Activated T-helper 1 cell treated with anti-CD3 and anti-CD28 coated beads, Interleukin-2, amount 50 U/mL, for 16 hours (primary cell): ENCODE measurements at places on chromosomes 5 and 9.
A peak's percentile ranks its signal among the peaks of the same experiment; 100 is the strongest.

- DNase-seq, result no peak
Observed at GRCh38 chr9:135440620-135441019, 39.0 kb upstream of the PPP1R26 start.

GRCh38 chr5:8924054-8924793, 621.7 kb downstream of the SEMA5A start:
- DNase-seq, result no peak

DNA sequence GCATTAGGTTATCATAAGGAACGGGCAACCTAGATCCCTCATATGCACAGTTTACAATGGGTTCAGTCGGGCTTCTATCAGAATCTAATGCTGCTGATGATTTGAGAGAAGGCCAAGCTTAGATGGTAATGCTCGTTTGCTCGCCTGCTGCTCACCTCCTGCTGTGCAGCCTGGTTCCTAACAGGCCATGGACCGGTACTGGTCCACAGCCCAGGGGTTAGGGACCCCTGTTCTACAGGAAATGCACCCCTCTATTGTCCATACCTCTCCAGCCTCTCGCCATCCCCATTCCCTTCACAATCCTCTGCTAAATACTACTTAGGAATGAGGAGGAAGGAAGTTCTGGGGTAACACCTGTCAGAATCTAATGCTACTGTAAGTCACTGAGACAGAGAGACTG, 75.1 kb downstream of the OXCT1 start:
- DNase-seq, result no peak

DNA sequence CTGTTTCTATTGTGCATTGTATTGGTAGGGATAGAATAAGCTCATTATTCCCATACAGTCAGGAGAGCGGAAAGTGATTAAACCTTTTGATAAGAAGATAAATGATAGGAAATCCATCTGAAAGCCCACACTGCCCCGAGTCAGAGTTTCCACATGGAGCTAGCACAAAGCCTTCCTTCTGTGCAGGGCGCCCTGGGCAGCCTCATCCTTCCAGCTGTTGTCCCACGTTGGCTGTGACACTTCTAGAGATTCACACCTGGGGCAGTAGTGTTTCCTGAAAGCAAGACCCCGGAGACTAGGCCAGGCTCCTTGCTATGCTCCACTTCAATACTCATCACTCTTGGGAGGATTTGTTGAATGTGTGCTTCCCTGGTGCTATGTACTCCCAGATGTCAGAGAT, 172.4 kb downstream of the SEMA6A start:
- no peak for DNase-seq

DNA sequence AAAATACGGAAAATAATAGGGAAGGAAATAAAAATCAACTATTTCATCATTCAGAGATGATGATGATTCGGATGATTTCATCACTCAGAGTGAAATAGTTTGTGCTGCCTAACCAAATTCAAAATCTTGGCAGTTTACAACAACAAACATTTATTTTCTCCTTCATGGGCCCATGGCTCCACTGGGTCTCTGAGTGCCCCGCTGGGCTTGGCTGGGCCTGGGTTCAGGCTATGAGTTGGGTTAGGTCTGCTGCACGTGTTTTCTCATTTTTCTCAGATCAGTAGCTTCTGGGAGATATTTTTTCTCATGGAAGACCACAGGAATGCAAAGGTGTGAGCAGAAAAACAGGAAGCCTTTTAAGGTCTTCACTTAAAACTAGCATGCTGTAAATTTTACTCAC, 24.0 kb upstream of the F2RL1 start:
- no peak for DNase-seq

- DNase-seq, result no peak
Observed at GRCh38 chr5:146690880-146691355, 174.9 kb upstream of the GPR151 start.

DNA sequence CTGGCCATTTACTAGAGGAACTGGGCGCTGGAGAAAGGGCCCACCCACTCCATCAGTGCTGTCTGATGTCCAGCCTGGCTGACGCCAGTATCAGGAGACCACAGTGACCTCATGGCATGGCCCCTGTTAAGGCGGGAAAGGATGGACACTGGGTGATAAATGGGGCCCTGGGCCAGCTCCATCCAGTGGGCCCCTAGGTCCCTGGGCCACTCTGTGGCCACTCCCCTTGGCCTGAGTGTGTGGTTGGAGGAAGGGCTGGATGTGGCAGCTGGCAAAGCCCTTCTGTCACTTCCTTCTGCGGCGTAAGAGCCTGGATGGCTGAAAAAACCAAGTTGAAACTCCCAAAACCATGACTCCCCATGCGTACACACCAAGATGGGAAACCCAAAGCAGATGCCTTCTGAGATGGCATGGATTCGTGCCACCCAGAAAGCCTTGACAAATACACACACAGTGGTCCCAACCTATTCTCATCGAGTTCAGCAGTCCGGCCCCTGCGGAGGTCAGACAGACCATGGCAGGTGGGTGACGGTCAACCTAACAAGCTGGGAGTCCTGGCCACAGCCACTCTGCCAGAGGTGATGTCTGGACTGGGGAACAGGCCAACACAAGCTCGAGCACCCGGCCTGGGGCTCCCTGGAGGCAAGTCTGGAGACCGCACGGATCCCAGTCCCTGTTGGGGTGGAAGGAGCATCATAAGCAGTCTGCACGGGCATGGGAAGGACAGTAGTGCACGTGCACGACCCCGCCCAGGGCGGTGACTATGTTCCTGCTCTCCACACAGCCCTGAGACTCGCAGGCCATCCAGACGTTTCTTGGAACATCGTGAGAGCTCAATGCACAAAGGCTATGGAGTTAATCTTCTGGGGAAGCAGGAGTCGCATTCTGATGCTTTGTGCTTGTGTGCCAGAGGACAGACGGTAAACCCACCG, 45.2 kb upstream of the NOTCH1 start:
- no peak for DNase-seq

- DNase-seq, result peak; percentile 98
Observed at GRCh38 chr5:179732412-179732917, at the start of gene MAML1. Gene MAML1, plus strand, starts transcription at chr5:179732822. Its CDS starts 291 bp downstream, at chr5:179733113.

GRCh38 chr5:172827841-172828240, 6.2 kb upstream of the ERGIC1 start:
- DNase-seq, result no peak

GRCh38 chr5:126348855-126349635, 74.2 kb upstream of the GRAMD2B start:
- DNase-seq, result no peak

GRCh38 chr5:172849606-172850453, 15.8 kb downstream of the ERGIC1 start:
- DNase-seq, result no peak

DNA sequence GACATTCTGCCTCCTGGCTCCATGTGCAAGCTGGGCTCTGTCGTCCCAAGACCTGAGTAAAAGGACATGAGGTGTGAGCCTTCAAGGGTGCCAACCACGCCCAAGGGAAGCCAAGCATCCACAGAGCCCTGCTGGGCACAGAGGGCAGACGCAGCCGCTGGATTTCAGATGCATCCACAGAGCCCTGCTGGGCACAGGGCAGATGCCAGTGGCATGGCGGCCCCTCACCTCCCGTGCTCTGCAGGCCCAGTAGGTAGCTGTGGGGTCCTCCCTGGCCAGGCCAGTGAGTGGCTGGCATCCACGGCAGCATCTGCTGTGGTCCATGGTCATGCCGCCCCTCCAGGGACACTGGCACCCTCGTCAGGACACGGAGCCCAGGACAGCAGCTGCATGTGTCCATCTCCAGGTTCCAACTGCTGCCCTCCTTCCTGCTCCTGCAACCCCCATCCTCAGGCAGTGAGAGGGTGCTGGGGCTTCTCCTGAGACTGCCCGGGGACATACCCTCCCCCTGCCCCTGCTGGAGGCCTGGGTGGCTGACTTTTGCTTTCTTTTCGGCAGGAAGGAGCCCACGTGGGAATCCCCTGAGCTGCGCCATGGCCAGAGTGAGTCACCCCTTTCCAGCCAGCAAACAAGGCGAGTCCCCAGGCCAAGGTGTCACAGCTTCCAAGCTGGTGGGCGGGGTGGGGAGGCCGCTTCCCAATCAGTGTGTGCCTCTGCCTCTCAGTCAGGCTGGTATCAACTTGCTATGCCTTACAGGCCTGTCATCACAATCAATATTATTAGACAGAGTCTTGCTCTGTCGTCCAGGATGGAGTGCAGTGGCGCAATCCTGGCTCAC, 4.0 kb upstream of the TRAF2 start:
- peak; percentile 67 for DNase-seq

DNA sequence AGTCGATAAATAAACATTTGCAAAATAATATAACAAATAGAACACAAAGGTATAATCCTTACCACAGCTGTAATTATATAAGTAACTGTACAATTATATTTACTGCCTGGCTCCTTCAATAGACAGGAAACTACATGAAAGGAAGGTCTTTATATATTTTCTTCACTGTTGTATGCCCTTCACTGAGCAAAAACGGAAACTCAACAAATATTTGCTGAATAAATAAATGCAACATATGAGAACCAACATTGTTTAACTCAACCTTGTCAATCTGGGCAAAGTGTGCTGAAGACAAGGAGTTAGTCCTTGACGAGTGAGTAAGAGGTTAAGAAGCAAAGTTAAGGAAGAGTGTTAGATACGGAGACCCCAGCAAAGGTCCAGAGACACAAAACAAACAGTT, 22.6 kb downstream of the PSMD5 start:
- DNase-seq, result no peak

DNA sequence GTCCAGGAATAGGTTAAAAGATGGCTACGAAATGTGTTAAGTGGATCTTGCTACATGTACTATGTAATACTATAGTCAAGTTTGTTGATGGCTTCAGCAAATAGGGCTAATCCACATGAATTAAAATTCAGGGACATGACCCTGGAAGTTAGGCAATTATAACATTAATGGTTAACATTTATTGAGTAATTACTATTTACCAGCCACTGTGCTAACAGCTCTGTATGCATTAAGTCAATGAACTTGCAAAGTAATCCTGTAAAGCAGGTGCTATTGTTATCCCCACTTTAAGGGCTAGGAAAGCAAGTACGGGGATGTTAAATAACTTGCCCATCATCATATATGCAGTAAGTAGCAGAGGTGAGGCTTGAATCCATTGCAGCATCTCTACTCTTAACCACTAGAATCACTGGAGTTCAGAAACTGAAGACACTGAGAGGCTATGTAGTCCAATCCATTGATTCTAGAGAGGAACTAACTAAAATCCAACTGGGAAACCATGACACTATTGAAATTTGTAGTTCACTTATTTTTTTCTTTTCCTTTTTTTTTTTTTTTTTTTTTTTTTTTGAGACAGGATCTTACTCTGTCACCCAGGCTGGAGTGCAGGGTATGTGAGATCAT, 77.5 kb upstream of the SPINK5 start:
- DNase-seq, result no peak

DNA sequence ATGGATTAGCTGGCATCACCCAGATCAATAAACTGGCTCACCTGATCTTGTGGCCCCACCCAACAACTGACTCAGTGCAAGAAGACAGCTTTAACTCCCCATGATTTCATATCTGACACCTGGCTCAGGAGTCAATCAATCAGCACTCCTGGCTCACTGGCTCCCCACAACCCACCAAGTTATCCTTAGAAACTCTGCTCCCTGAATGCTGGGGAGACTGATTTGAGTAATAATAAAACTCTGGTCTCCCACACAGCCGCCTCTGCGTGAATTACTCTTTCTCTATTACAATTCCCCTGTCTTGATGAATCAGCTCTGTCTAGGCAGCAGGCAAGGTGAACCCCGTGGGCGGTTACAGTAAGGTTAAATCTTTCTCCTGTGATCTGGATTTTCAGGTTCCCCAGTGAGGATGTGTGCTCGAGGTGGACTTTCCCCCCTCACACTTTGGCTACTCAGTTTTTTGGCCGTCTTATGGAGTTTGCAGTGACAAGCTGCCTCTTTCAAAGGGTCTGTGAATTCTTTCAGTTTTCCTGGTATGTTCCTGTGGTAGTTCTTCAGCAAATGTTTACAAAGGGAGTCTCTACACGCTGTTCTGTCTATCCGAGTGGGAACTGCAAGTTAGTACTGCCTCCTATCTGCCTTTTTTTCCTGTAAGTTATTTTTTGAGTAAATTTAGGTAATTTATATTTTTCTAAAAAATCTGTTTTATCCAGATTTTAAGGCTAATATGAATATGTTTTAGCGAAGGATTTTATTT, 500.2 kb upstream of the NUDT12 start:
- no peak for DNase-seq

- DNase-seq, result no peak
Observed at GRCh38 chr5:140609126-140609525, 23.8 kb downstream of the CD14 start.

DNA sequence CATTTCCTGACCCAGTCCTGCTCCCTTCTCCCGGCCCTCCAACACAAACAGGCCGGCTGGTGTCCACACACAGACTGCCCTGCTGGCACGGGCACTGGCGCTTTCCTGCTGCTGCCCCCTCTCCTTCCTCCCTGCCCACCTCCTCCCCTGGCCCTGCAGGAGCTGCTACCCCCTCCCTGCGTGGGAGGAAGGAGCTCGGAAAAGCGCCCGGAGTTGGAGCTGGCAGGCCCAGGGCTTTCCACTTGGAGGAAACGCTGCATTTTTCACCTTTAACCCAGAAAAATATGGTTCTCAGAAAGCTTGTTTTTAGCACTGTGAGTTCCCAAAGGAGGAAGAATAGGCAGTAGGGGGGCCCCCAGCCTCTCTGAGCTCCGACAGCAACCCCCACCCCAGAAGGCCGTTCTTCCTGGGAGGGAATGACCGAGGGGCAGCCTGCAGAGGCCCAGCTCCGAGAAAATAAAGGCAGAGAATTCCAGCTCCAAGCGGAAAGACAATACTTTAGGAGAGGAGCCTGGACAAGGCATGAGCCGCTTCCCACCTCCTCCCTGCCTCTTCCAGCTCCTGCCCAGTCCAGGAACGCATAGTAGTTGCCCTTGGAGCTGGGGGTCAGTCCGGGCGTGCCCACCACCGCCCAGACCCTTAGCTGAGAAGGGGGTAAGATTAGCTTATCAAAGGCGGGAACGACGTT, 88.9 kb downstream of the LIFR start:
- no peak for DNase-seq

DNA sequence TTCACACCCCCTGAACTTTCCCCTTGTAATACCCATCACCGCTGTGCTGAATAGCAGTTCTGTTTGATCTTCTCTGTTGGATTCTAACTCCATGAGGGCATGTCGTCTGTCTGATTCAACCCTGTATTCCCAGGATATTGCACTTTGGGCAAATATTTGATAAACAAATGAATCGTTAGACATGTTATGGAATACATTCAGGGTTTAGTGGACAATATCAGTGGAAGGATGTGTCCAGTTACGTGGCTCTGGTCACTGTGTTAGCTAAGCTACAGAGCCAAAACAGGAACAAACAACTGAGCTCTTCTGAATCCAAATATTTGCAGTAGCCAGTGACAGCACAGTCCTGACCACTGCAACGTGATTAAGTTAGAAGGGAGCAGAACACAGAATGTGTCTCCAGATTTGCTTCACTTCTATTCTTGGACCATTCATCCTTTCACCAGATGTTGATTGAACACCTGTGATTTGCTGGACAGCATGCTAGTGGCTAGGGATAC, 13.2 kb downstream of the ANGPTL2 start:
- no peak for DNase-seq

GRCh38 chr5:153237671-153238332, 252.7 kb upstream of the GRIA1 start:
- no peak for DNase-seq
